ENCODE measurements at places on chromosomes 2 and 18.
A peak's percentile ranks its signal among the peaks of the same experiment; 100 is the strongest.

GRCh38 chr2:157327621-157328500 lies 2.2 kb upstream of the ERMN start:
- DNase-seq, result peak; percentile 43

DNA sequence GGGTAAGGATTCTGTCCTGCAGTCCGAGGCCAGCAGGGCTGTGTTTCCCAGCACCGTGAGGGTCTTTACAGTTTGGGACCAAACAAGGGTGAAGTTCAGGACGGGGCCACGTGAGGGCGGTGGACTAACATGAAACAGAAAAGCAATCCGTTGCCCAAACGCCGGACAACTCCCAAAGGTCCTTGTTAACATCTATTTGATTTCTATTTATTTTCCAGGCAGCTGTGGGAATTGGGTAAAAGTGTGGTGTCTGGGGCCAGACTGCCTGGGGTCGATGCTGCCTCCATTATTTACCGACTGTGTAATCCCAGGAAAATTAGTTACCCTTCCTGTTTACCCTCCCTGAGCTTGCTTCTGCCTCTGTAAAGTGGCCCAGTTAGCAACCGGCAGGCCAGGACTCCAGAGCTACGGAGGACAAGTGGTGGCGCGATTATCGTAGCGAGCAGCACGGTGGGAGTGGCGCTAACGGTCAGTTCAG lies 66.3 kb upstream of the TCF7L1 start:
- DNase-seq, result peak; percentile 26

DNA sequence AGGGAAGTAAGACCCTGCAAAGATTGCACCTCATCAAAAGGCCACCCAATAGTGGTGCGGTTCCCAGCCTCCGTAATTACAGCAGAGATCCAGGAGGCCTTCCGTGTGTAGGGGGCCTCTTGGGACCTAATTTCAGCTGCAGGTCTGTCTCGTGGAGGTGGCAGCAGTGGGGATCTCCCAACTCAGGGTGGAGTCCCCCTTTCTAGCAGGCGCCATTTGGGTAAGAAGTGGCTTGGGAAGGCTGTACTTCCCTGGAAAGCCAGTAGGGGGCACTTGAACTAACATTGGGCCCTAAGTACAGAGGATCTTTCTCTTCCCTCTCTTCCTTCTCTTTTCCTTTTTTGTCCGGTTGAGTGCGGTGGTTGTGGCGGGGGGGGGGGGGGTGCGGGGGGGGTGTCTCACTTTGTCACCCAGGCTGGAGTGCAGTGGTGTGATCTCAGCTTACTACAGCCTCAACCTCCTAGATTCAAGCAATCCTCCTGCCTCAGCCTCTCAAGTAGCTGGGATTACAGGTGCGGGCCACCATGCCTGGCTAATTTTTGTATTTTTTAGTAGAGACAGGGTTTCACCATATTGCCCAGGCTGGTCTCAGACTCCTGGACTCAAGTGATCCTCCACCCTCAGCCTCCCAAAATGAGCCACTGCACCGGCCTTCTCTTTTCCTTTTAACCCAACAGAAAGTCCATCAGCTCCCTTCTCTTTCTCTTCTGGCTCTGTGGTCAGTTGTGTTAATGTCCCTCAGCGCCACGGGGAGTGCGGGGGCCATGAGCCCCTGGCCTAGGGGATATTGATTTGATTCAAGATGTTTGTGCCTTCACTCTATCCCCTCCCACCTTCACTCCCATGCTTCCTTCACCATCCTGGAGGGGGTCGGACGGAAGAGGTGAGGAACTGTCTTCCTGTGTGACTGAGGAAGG lies 32.0 kb downstream of the CENPO start:
- DNase-seq, result no peak

GRCh38 chr2:62185475-62186155 lies 10.3 kb upstream of the B3GNT2 start:
- no peak for DNase-seq

- no peak for DNase-seq
These were observed 67.7 kb upstream of the GLI2 start for GRCh38 chr2:120667981-120668380.

- DNase-seq, result no peak
These were observed 249.9 kb downstream of the EIPR1 start for GRCh38 chr2:3127710-3128109.

DNA sequence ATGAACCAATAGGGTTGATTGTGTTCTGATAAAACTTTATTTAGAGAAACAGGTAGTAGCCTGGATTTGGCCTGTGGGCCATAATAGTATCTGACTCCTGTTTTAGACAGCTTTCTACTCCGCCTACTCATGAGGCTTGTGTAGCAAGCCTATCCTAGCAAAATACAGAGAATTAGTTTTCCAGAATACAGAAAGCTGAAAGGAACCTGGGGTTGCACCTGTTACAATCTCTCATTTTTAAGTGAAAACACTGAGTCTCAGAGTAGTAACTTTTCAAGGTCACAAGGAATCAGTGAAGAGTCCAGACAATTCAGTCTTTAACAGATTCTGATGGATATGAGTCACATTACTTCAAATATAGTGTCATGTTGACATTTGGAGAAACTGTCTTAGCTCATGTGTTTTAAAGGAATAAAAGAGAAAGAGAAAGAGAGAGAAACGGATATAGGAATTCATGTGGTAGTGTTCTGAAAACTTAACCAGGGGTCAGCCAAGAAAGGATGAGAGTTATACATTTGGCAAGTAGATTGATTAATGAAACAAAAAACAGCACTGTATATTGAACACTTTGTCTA lies 17.0 kb downstream of the ARHGAP28 start:
- DNase-seq, result no peak

DNA sequence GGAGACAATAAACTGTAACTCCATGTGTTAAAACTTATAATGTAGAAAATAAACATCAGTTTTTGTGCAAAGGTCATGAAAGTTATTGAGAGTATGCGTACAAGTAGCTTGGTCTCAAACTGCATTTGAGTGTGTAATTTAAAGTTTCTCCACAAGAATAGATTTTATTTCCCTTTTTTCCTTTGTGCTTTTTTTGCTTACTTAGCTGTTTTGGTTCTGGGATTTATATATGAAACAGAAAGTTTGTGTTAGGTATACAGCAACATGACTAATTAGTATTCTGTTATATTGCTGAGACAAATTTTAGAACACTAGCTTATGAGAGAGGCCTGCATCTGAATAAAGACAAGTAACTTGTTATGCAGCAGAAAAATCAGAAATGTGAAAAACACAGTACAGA lies 67.5 kb downstream of the GTF2A1L start:
- no peak for DNase-seq

All from kidney epithelial cell (primary cell).